Stimulated activated CD4-positive, alpha-beta T cell treated with anti-CD3 and anti-CD28 coated beads, Interleukin-1b, Interleukin-23, amount 100 ng/mL, for 1 hour (primary cell): ENCODE measurements at places on chromosomes 12 and 14.

DNA sequence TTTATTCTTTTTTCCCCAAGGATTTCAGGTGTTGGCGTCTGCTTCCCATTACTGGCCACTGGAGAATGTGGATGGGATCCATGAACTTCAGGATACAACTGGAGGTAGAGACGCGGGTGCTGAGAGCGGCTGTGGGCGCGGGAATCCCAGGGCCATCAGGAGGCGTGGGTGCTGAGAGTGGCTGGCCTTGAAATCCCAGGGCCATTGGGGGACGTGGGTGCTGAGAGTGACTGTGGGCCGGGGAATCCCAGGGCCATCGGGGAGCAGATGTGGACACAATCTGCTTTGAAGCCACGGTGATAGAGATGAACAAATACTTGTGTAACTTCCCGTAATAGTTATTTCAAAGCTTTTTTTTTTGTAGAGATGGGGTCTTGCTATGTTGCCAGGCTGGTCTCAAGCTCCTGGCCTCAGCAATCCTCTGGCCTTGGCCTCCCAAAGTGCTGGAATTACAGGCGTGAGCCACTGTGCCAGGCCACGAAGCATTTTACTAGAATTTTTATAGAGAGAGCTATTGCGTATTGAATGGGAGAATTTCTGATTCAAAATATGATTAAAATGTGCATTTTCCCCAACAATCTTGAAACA, 12.8 kb downstream of the ADGRD1 start:
- no peak for DNase-seq

DNA sequence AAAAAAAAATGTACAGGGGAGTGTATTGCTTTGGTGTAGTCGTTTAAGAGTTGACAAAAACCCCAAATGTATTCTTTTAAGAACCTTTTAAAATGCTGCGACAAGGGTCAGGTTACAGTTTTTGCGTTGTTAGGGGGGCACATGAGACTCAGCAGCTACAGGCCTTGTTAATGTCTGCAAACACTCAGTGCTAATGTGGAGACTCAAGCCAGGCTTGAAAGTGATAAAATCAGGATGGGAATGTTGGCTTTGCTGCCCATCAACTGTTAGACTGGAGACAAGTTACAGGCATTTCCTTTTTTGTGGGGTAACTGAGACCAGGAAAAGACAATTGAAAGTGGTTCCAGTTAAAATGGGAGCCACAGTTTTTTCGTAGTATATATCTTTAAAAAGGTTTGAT, 84.8 kb downstream of the PRKCH start:
- no peak for DNase-seq

DNA sequence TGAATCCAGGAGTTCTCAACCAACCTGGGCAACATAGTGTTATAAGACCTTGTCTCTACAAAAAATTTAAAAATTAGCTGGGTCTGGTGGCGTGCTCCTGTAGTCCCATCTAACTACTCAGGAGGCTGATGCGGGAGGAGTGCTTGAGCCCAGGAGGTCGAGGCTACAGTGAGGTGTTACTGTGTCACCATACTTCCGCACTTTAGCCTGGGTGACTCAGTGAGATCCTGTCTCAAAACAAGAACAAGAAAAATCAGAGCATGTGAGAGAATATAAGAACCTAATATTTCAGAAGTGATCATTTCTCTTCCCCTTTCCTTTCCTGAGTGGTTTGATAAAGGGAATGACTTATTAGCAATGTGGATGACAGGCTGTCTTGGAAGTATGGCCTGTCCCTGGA, 9.5 kb downstream of the TRAF3 start:
- DNase-seq: no peak

DNA sequence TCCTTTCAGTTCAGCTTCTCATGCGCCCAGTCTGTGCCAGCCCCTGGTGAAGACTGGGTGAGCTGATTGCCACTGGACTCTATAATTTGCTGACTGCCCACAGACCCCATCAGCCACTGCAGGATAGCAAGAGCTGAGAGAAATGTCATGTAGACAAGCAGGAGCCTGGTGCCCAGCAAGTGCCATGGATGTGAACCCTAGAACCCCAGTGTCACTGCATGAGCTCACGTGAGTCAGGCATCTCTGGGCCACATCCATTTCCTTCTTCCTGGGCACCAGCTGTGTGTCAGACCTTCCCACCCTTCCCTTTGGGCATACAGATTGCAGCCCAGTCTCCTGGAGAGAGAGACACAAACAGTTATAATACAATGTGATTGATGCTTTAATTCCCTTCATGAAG, 73.8 kb downstream of the NTF3 start:
- no peak for DNase-seq

GRCh38 chr12:58513301-58513834, 406.9 kb downstream of the LRIG3 start:
- DNase-seq: no peak

- DNase-seq: no peak
Measured at GRCh38 chr14:65223636-65224035, 121.3 kb upstream of the MAX start.

GRCh38 chr14:104559028-104559803, 20.3 kb upstream of the C14orf180 start:
- DNase-seq: no peak

DNA sequence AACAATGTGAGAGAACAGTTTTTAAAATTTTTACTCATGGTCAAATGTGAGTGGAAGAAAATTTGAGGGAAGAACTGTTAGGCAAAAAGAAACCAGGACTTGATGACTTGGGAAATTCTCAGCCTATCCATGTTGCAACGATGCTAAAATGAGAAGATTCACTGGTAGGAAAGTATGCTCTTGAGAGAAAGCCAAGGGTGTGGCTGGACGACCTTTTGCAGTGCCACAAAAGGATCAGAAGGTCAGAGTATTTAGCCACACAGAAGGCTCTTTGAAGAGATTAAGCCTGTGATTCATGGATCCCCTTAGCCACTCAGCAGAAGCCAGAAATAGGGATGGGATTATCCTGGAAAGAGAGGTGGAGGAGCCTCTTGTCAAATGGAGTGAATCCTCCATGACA, 336.8 kb downstream of the LRIG3 start:
- DNase-seq: no peak

DNA sequence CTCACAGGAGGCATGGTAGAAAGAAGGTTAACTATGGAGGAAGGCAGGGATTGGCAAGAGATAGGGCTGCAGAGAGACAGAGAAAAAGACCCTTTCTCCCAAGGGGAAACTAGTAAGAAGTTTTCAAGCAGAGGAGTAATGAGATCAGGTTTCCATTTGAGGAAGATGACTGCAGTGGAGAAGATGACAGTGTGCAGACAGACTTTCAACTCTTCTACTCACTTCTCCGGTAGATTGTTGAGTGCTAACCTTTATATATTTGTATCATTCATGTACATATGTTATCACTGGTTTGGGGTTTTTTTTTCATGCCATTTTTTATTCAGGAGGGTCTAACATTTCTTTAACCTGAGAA, 5.9 kb upstream of the B3GNT4 start:
- DNase-seq: no peak

- DNase-seq: no peak
Measured at GRCh38 chr12:52038447-52038846, 12.8 kb upstream of the NR4A1 start.

DNA sequence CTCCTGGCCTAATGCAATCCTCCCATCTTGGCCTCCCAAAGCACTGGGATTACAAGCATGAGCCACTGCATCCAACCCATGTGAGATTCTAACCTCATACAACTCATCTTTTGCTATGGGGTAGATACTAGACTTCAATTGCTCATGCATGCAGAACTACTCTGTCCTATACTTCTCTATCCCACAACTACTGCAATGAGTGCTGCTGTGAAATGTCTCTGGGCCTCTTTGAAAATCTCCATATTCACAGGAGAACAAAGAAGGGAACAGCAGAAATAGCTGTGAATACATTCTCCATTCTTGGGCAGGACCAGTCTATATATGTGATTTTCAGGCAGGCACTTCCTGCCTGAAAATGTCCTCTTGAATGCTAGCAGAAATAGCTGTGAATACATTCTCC, 220.7 kb upstream of the GRIP1 start:
- DNase-seq: no peak

- no peak for DNase-seq
Measured at GRCh38 chr12:107163413-107163812, 70.1 kb upstream of the CRY1 start.

GRCh38 chr14:68074765-68075381, 255.3 kb downstream of the RAD51B start:
- no peak for DNase-seq

DNA sequence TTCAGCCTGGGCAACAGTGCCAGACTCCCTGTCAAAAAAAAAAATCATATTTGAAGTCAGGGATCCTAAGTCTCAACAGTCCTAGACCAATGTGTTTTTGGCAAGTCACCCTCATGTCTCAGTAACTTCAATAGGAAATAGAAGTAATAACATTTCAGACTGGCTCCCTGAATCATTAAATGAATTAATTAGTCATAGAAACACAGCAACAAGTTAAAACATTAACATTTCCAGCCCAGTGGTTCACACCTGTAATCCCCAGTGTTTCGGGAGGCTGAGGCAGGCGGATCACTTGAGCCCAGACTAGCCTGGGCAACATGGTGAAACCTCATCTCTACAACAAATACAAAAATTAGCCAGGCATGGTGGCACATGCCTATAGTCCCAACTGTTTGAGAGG, 125.2 kb downstream of the GTF2A1 start:
- DNase-seq: no peak

DNA sequence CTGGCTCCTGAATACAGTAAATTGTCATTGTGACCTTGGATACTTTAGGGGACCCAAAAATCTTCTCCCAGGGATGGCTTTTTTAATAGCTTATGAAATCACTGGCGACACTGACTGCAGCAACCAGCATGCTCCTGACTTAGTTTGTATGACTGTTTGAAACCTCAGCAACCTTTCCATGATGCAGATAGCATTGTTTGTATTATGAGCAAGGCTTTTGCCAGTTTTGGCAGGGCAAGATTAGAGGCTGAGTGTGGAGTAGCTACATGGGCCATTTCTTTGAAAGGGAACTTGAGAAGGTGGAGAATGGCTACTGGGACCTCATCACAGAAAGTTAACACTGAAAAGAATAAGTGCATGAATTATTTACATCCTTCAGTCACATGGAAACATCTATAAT, 50.9 kb downstream of the SLC4A8 start:
- no peak for DNase-seq

DNA sequence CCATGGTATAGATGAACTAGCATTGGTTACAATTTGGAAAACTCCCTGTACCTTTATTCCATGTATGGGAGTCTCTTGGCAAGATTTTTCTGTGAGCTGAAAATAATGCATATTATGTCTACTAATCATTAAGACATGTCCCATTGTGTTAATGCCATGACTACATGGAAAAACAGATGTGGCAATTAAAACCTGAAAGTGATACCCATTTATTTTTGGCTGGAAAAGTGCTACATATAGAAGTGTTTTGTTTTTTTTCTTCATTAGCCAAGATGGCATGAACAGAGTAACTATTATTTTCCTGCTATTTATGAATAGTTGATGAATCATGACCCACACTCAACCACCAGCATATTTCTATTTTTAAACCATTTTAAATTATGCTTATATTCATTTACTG, 58.2 kb downstream of the ALG10B start:
- DNase-seq: no peak

DNA sequence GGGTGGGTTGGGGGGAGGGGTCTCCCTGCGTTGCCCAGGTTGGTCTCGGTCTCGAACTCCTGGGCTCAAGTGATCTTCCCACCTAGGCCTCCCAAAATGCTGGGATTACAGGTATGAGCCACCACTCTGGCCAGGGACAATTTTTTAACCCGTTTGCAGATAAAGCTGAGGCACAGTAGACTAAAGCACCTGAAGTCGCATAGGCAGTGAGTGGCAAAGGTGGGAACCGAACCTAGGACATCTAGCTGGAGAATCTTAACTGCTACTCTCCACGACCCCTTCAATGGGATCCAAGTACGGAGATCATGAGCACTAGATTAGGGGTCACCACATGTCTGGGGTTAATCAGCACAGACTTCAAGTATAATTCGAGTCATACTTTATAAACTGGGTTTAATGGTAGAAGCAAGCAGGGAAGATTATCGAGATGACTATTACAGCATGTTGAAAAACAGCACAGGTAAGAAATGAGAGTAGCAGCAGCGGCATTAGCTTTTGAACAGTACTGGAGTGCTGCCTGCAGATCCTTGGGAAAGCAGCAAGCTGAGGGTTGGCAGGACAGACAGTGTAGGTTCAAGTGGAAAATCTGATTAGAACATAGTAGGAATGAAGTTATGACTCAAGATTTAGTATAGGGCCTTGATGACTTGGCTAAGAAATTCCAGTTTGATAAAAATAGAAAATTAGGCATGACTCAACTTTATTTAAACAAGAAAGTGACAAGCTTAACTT, 23.9 kb downstream of the NID2 start:
- DNase-seq: no peak

GRCh38 chr14:72677664-72678063, 216.2 kb downstream of the DPF3 start:
- no peak for DNase-seq

GRCh38 chr12:125186471-125187147, 121.4 kb downstream of the AACS start:
- no peak for DNase-seq

DNA sequence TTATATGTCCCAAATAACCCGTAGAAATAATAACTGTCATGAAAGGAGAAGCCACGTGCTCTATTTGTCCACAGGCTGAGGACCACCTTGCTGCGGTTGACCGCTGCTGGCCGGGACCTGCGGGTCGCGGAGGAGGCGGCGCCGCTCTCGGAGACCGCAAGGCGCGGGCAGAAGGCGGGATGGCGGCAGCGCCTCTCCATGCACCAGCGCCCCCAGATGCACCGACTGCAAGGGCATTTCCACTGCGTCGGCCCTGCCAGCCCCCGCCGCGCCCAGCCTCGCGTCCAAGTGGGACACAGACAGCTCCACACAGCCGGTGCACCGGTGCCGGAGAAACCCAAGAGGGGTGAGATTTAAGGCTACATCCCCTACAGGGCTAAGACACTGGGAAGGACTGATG, 21.0 kb downstream of the RPGRIP1 start:
- no peak for DNase-seq

DNA sequence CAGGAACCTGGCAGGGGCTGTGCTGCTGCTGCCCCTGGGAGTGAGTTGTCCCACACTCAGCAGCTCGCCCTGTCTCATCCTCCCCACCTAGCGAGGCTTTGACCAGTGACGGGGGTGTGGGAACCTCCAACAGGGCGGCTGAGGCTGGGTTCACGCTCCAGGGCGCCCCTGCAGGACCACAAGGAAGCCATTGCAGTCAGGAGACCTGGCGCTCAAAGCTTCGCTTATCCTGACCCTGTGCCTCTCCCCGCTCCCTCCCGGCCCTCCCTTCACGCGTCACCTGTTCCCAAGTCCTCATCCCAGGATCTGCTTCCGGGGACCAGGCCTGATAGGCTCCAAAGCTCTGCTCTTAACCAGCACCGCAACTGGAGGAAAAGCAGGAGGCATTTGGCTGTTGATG, 272.0 kb upstream of the SFSWAP start:
- no peak for DNase-seq
